HCT116 (cell line): ENCODE measurements at places on chromosomes 5 and 9. TPM values are rescaled to one million over a fixed set of nuclear protein-coding genes. Genes with fewer than 3 reads are reported as not detected.
A peak's percentile ranks its signal among the peaks of the same experiment; 100 is the strongest.

DNA sequence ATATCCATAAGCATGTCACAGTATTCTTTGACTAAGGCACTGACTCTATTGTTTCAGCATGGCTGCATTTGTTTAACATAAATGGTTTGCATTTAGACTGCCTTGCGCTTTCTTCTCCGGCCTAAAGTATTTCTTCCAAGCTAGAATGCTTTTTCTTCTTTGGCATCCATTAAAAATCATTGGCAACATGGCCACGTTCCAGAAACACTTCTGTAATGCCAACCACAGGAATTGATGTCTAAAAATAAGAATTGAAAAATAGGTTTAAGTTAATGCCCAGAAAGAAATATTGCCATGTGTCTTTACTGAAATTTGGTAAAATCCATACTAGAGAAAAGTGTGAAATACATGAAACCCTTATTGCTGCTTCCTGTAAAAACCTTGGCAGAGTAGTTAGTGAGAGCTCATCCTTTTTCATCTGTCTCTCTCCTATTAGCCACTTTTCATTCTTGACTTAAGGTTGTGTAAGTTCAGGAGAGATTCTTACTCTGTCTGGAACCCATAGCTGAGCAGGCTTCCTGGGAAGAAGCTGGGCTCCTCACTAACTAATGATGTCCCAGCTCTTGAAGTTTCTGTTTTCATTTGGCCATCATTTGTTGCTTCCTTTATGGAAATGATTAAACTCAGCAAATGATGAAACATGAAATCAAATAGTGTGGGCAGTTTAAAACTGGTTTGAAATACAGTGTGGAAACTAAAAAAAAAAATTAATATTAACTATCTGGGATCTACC is 58.2 kb upstream of the RPS23 start:
- DNase-seq: no peak
- no peaks in the 10 kb centered on the region for H3K36me3 ChIP-seq
- no peak overlapping the region for H3K27ac ChIP-seq
- no peak overlapping the region for H3K4me3 ChIP-seq
- no peaks in the 10 kb centered on the region for H3K27me3 ChIP-seq
- no peaks in the 10 kb centered on the region for H3K4me1 ChIP-seq

- no peak overlapping the region for H3K27ac ChIP-seq
- H3K27me3 ChIP-seq: no peaks in the 10 kb centered on the region
- H3K4me1 ChIP-seq: no peaks in the 10 kb centered on the region
- H3K36me3 ChIP-seq: no peaks in the 10 kb centered on the region
These were observed 35.7 kb downstream of the LHX2 start for GRCh38 chr9:124047251-124047672.

The SLC25A2 gene
- total RNA-seq: 0.42 TPM

DNA sequence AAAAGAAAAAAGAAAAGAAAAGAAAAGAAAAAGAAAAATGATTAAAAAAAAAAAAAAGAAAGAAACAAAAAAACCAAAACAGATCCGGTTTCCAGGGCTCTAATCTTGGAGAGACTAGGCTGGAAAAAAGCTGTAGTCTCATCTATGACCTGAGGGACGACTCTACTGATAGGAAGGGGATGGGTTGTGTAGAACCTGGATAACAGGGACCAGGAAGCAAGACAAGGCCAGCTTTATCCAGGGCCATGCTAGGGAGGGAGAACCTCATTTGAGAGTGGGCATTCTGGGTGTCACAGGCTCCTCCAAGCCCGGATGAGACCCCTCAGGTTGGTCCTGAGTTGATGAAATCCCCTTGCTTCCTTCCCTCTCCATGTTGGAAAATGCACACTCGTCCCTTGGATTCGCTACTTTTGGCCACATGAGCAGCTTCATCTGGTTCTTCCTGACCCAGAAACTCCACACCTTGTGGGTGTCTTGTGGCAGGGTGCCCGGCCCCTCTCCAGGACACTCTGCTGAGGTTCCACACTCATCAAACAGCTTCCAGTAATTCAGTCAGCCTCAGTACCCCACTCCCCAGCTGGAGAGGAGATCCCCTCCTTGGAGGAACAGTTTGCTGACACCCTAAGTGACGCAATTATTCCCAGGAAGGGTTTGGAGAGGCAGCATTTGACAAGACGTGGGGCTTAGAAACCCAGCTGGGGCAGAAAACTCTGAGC is 71.1 kb upstream of the LHFPL2 start:
- H3K4me1 ChIP-seq: no peaks in the 10 kb centered on the region
- H3K4me3 ChIP-seq: no peak overlapping the region
- no peaks in the 10 kb centered on the region for H3K36me3 ChIP-seq
- DNase-seq: no peak
- no peaks in the 10 kb centered on the region for H3K27me3 ChIP-seq

DNA sequence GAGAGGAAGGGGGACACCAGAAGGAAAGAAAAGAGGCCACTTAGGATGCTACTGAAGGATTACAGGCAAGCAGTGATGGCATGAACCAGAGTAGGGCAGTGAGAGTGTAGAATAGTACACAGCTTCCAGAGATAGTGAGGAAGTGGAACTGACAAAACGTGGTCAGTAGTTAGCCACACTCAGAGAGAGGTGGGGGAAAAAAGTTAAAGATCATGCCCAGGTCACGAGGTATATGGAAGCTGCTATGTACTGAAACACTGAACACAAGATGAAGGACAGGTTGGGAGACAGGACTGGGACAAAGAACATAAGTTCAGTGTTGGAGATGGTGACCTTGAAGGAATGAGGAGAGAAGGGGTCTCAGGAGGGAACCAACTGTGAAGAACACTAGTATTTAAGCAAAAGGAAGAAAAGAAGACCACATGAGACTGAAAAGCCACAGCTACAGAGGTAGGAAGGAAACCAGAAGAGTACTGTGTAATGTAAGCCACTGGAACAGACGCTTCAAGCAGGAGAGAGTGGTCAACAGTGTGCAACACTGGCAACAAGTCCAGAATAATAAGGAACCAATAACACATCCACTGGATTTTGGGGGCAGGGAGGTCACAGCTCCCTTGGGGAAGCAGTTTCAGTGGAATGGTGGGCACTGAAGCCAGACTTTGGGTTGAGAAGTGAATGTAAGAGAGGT is 45.5 kb downstream of the ELL2 start:
- no peaks in the 10 kb centered on the region for H3K4me1 ChIP-seq
- H3K27me3 ChIP-seq: no peaks in the 10 kb centered on the region
- no peak overlapping the region for H3K27ac ChIP-seq
- no peaks in the 10 kb centered on the region for H3K36me3 ChIP-seq

- DNase-seq: no peak
- H3K27ac ChIP-seq: no peak overlapping the region
- no peak overlapping the region for H3K4me3 ChIP-seq
- no peaks in the 10 kb centered on the region for H3K27me3 ChIP-seq
- H3K4me1 ChIP-seq: peaks cover 33% of the 10 kb centered on the region
These were observed 2.2 kb upstream of the RGS3 start for GRCh38 chr9:113461285-113461684.

- H3K27me3 ChIP-seq: peaks cover 19% of the 10 kb centered on the region
- no peaks in the 10 kb centered on the region for H3K36me3 ChIP-seq
- H3K4me3 ChIP-seq: no peak overlapping the region
- DNase-seq: no peak
- no peaks in the 10 kb centered on the region for H3K4me1 ChIP-seq
These were observed 166.0 kb downstream of the ADAMTS12 start for GRCh38 chr5:33725806-33726205.

- no peaks in the 10 kb centered on the region for H3K36me3 ChIP-seq
- no peak overlapping the region for H3K4me3 ChIP-seq
- no peak overlapping the region for H3K27ac ChIP-seq
- DNase-seq: no peak
- no peaks in the 10 kb centered on the region for H3K27me3 ChIP-seq
These were observed 27.2 kb upstream of the CCNJL start for GRCh38 chr5:160339406-160340130.

The TLR4 gene
- total RNA-seq: 0.10 TPM

- no peak overlapping the region for H3K27ac ChIP-seq
- no peaks in the 10 kb centered on the region for H3K27me3 ChIP-seq
- H3K4me3 ChIP-seq: no peak overlapping the region
These were observed 94.8 kb downstream of the ERCC6L2 start for GRCh38 chr9:95970317-95970716.

DNA sequence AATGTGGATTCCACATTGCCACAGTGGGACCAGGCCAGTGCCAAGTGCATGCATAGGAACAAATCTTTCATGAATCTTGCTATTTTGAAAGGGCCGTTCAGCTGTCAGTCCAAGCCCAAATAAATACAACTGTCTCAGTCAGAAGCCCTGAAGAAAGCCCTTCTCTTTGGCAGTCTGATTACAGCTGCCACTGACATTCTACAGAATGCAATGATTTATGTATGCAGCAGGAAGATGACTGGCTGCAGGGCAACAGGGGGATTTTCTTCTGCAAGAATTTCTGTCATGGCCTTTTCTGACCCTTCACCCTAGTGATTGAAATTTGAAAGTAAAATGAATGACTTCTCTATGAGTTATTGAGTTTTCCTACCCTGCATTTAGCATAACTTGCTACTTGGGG is 86.7 kb upstream of the FER start:
- no peaks in the 10 kb centered on the region for H3K36me3 ChIP-seq
- no peak overlapping the region for H3K27ac ChIP-seq
- no peaks in the 10 kb centered on the region for H3K27me3 ChIP-seq
- H3K4me3 ChIP-seq: no peak overlapping the region

DNA sequence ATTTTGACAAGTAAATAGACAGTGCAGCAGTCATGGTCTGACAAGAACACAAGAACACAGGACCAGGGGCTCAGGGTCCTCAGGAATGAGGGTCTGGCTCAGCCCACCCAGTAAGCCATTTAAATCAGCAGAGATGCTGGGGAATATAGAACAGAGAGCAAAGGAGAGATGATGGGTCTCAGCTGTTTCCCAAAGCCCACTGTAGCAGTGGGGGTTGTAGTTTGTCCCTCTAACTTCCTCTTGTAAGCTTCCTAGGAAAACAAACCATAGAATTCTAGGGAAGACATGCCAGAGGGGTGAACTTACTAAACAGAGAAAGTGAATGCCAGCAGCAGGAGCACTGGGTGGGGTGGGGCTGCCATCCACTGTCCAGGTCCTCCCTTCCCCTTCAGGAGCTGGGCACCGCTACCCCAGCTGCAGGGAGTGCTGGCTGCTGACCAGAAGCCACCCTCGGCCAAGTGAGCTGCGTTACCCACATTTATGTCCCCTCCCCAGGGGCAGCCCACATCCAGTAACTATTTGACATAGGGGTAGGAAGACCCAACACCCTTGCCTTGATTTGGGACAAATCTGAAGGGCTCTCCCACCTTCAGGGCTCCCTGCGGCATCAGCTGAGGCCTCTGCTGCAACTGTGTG is 41.6 kb downstream of the GABBR2 start:
- no peak for DNase-seq
- no peaks in the 10 kb centered on the region for H3K36me3 ChIP-seq
- H3K4me1 ChIP-seq: no peaks in the 10 kb centered on the region
- H3K27me3 ChIP-seq: 0 out of 2 replicates have a peak, but pooled peaks cover 4% of the 10 kb centered on the region

GRCh38 chr5:61435368-61435767 is 103.3 kb downstream of the ZSWIM6 start:
- H3K27me3 ChIP-seq: no peaks in the 10 kb centered on the region
- H3K27ac ChIP-seq: no peak overlapping the region
- no peak overlapping the region for H3K4me3 ChIP-seq
- H3K36me3 ChIP-seq: no peaks in the 10 kb centered on the region
- DNase-seq: no peak
- H3K4me1 ChIP-seq: no peaks in the 10 kb centered on the region

The LCP2 gene
- 0.61 TPM for total RNA-seq

DNA sequence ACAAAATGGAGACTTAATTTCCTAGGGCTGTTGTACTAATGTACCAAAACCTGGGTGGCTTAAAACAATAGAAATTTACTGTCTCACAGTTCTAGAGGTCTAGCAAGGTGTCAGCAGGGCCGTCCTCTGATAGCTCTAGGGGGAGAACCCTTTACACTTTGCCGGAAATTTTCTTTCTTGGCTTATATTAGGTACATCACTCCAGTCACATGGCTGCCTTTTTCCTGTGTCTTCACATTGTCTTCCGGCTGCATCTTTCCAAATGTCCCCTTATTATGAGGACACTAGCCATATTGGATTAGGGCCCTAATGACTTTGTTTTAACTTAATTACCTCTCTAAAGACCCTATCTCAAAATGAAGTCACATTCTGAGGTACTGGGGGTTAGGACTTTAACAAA is 5.8 kb downstream of the UHRF2 start:
- no peaks in the 10 kb centered on the region for H3K36me3 ChIP-seq
- peaks cover 12% of the 10 kb centered on the region for H3K4me1 ChIP-seq
- H3K27ac ChIP-seq: no peak overlapping the region
- H3K27me3 ChIP-seq: no peaks in the 10 kb centered on the region

The CAMK4 gene
- 10.2 TPM for total RNA-seq

DNA sequence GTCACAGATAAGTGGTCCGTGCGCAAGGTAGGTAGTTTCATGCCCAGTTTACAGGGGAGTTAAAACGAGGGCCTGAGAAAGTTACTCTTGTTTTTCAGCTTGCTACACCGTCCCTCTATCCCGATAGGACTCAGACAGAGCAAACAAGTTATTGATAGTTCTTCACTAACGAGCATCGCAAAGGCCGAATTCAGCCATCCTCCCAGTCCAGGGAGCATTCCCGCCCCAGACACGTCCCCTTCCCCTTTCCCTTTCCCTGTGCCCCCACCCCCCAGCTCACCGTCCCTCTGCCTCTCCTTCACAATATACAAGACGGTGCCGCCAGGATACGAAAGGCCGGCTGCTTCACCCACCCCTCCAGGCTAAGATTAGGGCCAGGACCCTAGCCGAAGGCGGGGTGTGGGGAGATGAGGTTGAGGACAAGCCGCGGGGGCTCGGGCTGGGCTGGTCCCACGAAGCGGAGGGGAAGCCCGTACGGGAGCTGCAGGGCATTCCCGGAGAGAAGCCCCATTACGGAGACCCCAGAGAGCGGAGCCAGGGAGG is 599 bp downstream of the KIAA1191 start:
- H3K4me3 ChIP-seq: peak overlapping the region; percentile 97
- H3K27ac ChIP-seq: peak overlapping the region; percentile 72

GRCh38 chr5:42061121-42061520 is 136.0 kb downstream of the FBXO4 start:
- no peak overlapping the region for H3K27ac ChIP-seq
- DNase-seq: no peak
- H3K36me3 ChIP-seq: no peaks in the 10 kb centered on the region
- no peak overlapping the region for H3K4me3 ChIP-seq

DNA sequence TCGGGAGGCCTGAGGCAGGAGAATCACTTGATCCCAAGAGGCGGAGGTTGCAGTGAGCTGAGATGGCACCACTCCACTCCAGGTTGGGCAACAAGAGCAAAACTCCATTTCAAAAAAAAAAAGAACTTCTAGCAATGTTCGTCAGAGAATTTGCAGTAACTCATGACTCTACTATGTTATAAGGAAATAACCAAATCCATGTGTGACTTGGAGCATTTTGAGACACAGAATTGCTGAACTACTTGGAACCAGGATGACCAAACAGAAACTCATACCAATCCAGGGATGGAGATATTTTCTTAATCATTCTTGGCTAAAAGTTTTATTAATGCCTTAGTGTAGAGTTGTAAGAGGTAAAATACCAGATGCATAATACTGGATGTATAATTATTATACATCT is 99.9 kb upstream of the BNC2 start:
- no peak overlapping the region for H3K4me3 ChIP-seq
- H3K36me3 ChIP-seq: no peaks in the 10 kb centered on the region
- no peak overlapping the region for H3K27ac ChIP-seq
- DNase-seq: no peak
- H3K4me1 ChIP-seq: no peaks in the 10 kb centered on the region
- no peaks in the 10 kb centered on the region for H3K27me3 ChIP-seq

GRCh38 chr9:5438301-5439162 is 807 bp upstream of the PLGRKT start:
- no peaks in the 10 kb centered on the region for H3K27me3 ChIP-seq
- H3K4me3 ChIP-seq: peak overlapping the region; percentile 87
- no peaks in the 10 kb centered on the region for H3K36me3 ChIP-seq
- H3K27ac ChIP-seq: peak overlapping the region; percentile 72
- DNase-seq: no peak

GRCh38 chr5:103587185-103587748 is 24.7 kb upstream of the NUDT12 start:
- no peaks in the 10 kb centered on the region for H3K36me3 ChIP-seq
- no peak for DNase-seq
- H3K27ac ChIP-seq: no peak overlapping the region
- H3K27me3 ChIP-seq: no peaks in the 10 kb centered on the region
- H3K4me3 ChIP-seq: no peak overlapping the region
- H3K4me1 ChIP-seq: no peaks in the 10 kb centered on the region
